LNCaP clone FGC (cell line): ENCODE measurements at places on chromosomes 2 and 18.

DNA sequence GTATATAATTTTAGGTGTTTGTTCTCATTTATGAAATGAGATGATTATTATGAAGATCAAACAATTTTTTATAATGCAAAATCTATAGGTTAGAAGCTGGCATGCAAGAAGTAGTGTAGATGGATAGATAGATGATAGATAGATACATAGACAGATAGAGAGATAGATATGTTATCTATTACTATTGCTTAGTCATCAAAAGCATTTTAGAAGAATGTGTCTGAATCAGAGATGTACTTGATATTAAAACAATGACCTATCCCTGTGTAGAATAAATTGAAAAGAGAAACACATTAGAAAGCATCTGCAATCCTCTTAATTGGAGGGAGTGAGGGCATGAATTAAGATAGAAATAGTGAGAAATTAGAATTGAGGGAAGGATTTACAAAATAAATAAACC lies 436.2 kb upstream of the NXPH2 start:
- no peak for DNase-seq

DNA sequence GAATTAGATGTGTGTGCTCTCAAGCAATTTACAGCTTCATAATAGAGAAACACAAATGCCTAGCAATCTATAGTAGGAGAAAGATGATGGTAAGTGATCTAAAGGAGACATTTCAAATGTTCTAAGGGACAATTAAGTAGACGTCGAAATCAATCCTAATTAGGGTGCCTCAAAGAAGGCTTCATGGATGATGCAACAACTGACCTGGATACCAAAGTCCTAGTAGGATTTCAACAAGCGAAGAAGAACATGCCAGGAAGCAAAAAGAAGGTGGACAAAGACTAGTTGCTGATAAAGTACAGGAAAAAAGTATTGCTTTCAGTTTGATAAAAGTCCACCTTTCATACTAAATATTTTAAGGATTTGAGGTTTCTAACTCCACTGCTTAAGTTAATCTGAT lies 12.5 kb downstream of the FIGN start:
- DNase-seq, result no peak

DNA sequence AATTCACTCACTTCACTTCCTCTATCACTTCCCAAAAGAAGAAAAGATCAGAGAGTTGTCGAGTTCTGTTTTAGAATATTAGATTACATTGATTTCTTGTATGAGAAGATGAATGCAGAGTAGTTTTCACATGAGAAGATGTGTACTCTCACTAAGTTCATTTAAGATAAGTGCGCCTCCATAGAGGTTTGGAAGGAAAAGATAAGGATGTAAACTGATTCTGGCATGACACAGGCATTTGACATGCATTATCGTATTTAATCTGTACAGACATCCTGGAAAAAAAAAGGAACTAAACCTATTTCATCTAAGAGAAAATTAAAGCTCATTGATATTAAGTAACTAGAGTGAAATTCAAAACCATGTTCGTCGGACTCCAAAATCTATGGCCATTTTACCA lies 152.2 kb upstream of the CRIM1 start:
- no peak for DNase-seq

- DNase-seq, result no peak
Measured at GRCh38 chr2:199940373-199940772, 14.9 kb downstream of the TYW5 start.

GRCh38 chr2:46009315-46009714 lies 287.9 kb upstream of the EPAS1 start:
- no peak for DNase-seq

DNA sequence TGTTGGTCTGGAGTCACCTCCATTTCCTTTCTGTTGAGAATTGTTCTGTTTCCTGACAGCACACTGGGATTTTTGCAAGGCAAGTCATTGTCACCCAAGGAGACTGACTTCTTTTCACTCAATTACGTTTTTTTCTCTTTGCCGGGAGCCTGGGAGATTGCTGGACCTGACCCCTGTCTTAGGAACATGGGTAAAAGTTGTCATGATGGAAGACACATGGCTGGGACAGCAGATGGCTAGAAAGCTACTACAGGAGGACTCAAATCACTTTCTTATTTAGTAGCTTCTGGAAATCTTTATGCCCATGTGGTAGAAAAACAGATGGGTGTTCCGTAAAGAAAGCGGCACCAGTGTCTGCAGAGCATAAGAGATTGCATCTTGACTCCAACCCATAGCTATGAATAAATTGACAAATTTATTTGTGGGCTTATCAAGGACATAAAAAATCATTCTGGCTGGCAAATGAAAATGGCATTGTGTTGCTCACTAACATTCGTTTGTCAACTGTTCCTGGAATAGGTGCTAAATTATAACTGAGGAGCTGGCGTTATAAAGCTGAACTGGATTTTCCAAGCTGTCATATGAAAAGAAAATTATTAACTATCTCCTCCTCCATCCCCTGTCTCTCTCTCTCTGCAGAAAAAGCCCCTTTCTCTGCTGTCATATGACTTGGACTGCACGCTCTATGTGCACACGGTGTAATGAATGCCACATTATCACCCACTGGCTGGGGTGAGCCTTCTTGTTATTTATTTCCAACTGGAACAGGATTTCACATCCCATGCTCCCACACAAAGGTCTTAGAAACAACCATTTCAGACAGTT lies 159.8 kb downstream of the SH3RF3 start:
- DNase-seq, result no peak
